ENCODE measurements at places on chromosomes 1 and 21. TPM values are rescaled to one million over a fixed set of nuclear protein-coding genes. Genes with fewer than 3 reads are reported as not detected.

Gene BECN2
- total RNA-seq = not detected

Gene UBXN11
- total RNA-seq = 4.8 TPM

Gene PPIAL4G
- not detected for total RNA-seq

Gene GJA9
- not detected for total RNA-seq

Gene SHISAL2A
- total RNA-seq = not detected

Gene TBX19
- 0.42 TPM for total RNA-seq

Gene KPRP
- total RNA-seq = not detected

Gene ACOT11
- 8.2 TPM for total RNA-seq

Gene CELSR2
- total RNA-seq = 41.3 TPM

Gene LDLRAD2
- not detected for total RNA-seq

Gene PER3
- 1.2 TPM for total RNA-seq

Gene KCNT2
- total RNA-seq = not detected

Gene SPATA21
- not detected for total RNA-seq
